ENCODE measurements at places on chromosomes 5 and 9.
A peak's percentile ranks its signal among the peaks of the same experiment; 100 is the strongest.

- DNase-seq = no peak
Observed at GRCh38 chr5:139820130-139820529, 24.5 kb downstream of the PSD2 start.

GRCh38 chr9:137117269-137117731 lies 2.8 kb upstream of the DPP7 start:
- DNase-seq = no peak

DNA sequence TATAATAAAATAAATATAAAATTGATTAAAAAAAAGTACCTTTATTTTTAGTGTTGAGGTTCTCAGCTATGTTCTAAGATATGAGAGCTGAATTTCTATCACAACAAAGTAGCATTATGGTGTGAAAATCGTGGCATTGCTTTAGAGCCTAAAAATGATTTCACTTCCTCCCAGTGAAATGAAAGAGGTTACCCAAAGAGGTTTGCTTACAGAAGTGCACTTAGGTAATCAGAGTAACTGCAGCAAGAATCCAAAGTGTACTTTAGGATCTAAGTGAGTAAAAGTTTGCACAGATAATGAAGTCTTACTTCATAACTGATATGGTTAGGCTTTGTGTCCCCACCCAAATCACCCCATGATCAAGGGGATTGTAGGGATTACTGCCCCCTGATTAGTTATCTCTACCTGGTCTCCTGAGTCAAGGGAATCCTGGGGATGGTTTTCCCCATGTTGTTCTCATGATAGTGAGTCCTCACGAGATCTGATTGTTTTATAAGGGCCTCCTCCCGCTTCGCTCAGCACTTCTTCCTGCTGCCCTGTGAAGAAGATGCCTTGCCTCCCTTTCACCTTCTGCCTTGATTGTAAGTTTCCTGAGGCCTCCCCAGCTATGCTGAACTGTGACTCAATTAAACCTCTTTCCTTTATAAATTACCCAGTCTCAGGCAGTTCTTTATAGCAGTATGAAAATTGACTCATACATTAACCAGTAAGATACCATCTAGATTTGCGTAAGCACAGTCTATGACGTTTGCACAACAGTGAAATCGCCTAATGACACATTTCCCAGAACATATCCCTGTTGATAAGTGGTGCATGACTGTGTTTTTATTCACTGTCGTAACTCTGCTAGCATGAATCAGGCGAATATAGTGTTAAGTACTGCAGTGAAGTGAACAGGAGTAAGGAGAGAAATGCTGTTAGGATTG lies 40.3 kb upstream of the LRRC70 start:
- peak; percentile 22 for DNase-seq

DNA sequence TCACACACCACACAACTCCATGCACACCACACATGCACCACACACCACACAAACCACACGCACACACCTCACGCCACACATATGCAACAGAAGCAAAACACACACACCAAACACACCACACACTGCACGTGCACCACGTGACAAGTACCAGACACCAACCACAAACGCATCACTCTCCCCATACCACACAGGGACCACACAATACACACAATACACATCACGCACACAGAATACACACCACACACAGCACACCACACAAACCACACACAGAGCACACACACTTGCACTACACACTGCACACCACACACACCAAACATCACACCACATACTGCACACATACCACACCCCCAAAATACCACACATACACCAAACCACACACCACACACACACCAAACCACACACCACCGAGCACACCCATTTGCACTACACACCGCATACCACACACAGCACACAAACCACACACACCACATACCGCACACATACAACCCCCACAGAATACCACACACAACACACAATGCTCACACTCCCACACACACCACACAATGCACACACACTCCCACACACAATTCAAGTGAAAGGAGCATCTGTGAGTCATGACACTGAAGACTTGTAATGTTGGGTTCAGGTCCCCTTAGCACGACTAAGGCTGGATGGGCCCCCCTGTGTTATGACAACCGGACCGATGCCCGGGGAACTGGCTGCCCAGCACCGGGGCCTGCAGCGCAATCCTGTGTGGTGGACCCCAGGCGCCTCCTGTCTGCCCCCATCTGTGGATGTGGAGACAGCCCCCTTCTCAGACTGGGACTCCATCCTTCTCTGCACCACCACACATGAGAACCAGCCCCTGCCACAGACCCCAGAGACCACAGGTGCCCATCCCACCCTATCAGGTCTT lies 6.0 kb upstream of the ZDHHC11 start:
- no peak for DNase-seq

- peak; percentile 17 for DNase-seq
Observed at GRCh38 chr9:101626295-101626694, 31.5 kb upstream of the PPP3R2 start.

GRCh38 chr9:136270173-136270705 lies 24.6 kb upstream of the QSOX2 start:
- DNase-seq = no peak

GRCh38 chr9:117030254-117030768 lies 343.2 kb downstream of the TRIM32 start:
- DNase-seq = no peak

GRCh38 chr5:95644351-95645042 lies 2.1 kb upstream of the RFESD start:
- peak; percentile 59 for DNase-seq

GRCh38 chr5:139134906-139135305 lies 63.3 kb downstream of the SIL1 start:
- DNase-seq = no peak

GRCh38 chr9:111662576-111663300 lies 1.3 kb downstream of the GNG10 start:
- no peak for DNase-seq

- no peak for DNase-seq
Observed at GRCh38 chr5:111074244-111074643, 2.7 kb downstream of the TSLP start.

DNA sequence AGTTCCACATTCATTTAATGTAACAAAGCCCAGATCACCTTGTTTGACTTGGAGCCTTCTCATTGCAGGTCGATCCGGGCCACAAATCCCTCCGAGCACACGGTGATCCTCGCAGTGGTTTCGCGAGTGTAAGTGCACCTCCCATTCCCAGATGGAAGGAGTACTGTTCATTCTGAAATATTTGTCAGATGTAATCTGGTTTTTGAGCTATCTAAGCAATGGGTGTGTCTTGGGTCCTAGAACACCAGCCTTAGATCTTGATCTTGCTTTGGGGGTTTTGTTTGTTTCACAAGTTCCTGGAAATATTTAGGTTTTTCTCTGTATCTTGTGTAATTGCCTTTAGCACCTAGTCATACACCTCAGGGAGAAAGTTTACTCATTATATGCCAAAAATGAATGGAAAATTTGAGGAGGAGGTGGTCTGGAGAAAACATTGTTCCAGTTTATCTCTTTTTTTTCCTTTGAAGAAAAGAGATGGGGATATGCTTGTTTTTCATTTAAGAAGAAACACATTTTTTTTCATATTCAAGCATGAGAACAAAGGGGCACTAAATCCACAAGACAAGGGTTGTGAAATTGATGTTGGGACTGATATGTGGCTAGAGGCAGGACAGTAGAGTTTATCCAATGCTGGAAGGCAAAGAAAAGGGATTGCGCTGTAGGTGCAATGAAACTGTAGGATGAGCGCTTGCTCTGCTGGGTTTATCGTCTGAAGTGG lies 118.6 kb downstream of the PDE8B start:
- DNase-seq = peak; percentile 20

GRCh38 chr9:136773386-136774044 lies 9.2 kb upstream of the LCN15 start:
- DNase-seq = peak; percentile 56

- DNase-seq = peak; percentile 68
Observed at GRCh38 chr5:135834639-135835529, at the start of gene SLC25A48. TSS of gene SLC25A48 (plus strand) at chr5:135834663. CDS start at chr5:135834848, 185 bp downstream.

- DNase-seq = no peak
Observed at GRCh38 chr5:69265931-69266330, 31.2 kb downstream of the CDK7 start.

- no peak for DNase-seq
Observed at GRCh38 chr5:38371596-38371995, 113.2 kb downstream of the EGFLAM start.

DNA sequence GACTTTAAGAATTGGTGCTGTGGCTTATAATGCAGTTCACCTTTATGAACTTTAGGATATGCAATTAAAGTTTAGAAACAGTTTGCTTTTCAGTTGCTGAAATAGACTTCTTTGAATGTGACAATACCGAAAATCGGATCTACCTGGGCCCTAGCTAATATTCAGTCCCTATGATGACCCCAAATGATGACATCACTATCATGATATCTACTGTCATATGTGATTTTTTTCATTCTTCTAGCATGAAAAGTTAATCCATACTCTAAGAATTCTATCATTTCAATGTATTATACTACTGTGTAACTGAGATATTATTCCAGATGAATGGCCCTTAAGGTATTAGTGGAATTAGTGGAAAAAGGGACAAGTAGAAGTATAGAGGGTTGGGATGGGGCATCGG lies 487.2 kb upstream of the TUSC1 start:
- no peak for DNase-seq

DNA sequence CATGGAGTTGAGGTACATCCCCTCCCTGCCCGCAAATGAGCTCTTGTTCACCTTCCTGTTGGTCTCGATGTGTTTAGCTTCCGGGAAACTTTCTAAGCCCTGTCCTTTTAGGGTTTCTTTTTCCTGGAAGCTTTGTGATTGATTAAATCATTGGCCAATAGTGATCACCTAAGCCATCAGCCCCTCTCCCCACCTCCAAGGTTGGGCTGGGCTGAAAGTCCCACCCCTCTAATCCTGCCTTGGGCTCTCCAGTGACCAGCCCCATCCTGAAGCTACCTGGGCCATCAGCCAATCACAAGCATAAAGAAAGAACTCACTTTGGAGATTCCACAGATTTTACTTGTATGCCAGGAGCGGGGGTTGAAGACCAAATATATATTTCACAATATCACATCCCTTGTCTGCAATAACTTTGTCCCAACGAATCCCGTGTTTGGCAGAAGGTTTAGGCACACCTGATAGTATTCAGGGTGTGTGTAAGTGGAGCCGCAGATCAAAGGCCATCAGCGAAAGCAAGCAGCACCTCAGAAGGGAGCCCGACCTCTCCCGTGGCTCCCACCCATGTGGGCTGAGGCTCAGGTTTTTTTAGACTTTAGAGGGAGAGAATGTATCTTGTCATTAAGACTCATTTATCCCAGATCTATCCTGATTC lies 20.4 kb downstream of the ROPN1L start:
- no peak for DNase-seq

DNA sequence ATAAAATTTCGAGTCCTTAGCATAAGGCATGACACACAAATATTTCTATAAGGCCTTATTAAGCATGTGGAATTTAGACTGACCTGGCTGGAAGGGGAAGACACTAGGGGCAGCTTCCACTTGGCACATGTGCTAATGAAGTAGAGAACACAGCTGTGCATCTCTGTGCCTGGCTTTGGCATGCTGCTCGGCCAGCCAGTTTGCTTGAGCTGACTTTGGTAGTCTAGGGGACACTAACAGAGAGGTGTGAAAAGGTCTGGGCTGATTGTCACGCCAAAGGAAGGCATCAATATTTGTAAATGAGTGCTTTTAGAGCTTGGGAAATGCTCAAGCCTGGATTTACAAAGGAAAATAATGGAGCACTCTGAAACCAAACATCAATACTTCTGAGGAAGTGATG lies 723.7 kb downstream of the PRELID2 start:
- DNase-seq = no peak

DNA sequence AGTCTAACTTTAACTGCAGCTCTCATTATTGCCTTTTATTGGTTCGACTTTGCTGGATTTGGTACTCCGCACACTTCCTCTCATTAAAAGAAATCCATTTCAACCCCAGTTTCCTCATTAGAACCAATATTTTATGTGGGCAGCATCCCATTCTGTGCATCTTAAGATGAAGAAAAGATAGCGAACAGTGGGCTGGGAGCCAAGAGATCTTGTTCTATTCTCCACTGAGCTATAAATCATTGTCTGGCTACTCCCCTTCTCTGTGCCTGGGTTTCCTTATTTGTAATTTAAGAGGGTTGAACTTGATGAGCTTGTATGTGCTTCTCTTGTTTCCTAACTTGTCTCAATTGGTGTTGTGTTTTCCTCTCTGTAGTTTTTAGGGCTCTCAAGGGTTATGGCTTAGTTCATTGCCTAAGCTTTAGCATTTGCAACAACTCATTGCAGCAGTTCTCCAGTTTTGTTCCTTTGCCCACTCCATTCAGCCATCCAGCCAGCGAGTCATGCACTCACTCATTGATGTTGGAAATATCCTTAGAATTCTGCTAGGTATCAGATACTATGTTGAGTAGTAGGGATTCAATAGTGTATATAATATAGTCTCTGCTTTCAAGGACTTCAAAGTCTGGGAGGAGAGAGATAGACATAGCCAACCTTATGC lies 273.3 kb upstream of the TNC start:
- DNase-seq = no peak

GRCh38 chr9:87826331-87826730 lies 56.3 kb upstream of the SPATA31E1 start:
- DNase-seq = no peak

- DNase-seq = no peak
Observed at GRCh38 chr5:77867194-77867691, 91.1 kb upstream of the TBCA start.

All from activated T-cell treated with anti-CD3 and anti-CD28 coated beads, Interleukin-2, amount 50 U/mL, for 48 hours (primary cell).